AG10803 (cell line): ENCODE measurements at places on chromosomes 16 and 17.

GRCh38 chr16:83622010-83622409 lies 185.8 kb upstream of the HSBP1 start:
- DNase-seq: no peak

- no peak for DNase-seq
Observed at GRCh38 chr17:34996422-34997285, 16.3 kb downstream of the LIG3 start.

DNA sequence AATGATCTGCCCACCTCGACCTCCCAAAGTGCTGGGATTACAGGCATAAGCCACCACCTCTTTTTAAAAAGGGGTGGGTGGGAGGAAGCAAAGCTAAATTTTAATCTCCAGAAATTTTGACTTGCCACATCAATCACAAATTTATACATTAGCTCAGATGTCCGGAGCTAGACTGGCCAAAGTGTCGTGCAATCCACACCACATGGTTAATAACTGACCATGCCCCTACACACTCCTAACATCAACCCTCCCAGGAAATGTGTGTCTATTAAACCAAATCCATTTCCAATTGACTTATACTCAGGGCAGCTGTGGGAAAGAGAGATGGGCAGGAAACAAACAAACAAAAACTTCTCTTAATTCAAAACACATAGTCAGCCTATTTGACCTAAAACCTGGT lies 29.9 kb downstream of the SMURF2 start:
- DNase-seq: no peak

DNA sequence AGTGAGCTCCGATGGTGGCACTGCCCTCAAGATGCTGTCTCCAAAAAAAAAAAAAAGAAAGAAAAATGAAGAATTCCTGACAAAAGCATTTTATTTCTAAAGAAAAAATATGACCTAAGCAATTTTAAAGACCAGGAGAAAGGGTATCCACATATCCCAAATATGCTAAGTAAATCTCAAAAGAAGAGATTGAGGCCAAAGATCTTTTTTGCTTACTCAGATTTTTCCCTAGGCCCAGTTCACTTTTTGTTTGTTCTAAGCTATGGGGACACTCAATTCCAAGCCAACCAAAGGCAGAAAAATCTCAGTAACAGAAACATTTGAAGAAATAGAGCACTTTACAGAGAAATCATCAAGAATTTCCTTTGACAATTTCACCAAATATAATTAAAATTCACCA lies 150.8 kb downstream of the SOX9 start:
- no peak for DNase-seq

GRCh38 chr16:85979605-85980004 lies 80.6 kb downstream of the IRF8 start:
- no peak for DNase-seq

- no peak for DNase-seq
Observed at GRCh38 chr16:73230651-73231050, 182.7 kb upstream of the ZFHX3 start.

DNA sequence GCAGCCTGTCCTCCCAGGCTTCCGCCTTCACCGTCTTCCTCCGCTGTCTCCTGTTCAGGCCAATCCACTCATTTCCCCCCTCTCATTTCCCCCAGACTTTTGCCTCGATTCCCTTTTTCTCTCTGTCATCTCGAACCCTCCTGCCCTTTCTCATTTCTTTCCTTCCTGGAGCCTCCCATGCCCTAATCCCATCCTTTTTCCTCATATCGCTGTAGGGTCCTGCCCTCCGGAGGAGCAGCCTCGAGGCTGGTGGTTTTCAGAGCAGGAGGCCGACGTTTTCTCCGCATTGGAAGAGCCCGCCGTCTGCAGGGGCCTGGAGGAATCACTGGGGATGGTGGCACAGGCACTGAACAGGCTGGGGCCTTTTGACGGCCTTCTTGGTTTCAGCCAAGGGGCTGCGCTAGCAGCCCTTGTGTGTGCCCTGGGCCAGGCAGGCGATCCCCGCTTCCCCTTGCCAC lies 597 bp downstream of the OVCA2 start:
- no peak for DNase-seq

- peak; percentile 69 for DNase-seq
Observed at GRCh38 chr17:9240659-9241370, 219.5 kb downstream of the NTN1 start.

- DNase-seq: no peak
Observed at GRCh38 chr16:3194792-3195191, 6.8 kb downstream of the OR1F1 start.

GRCh38 chr16:26727848-26728247 lies 338.9 kb upstream of the C16orf82 start:
- DNase-seq: no peak

GRCh38 chr17:76513306-76513692 lies 12.1 kb upstream of the RHBDF2 start:
- DNase-seq: no peak

GRCh38 chr17:48549281-48549630 lies 4.3 kb upstream of the HOXB2 start:
- no peak for DNase-seq

GRCh38 chr17:6661464-6661848 lies 9.9 kb downstream of the C17orf100 start:
- DNase-seq: no peak
